ENCODE measurements at places on chromosomes 5 and 9.

DNA sequence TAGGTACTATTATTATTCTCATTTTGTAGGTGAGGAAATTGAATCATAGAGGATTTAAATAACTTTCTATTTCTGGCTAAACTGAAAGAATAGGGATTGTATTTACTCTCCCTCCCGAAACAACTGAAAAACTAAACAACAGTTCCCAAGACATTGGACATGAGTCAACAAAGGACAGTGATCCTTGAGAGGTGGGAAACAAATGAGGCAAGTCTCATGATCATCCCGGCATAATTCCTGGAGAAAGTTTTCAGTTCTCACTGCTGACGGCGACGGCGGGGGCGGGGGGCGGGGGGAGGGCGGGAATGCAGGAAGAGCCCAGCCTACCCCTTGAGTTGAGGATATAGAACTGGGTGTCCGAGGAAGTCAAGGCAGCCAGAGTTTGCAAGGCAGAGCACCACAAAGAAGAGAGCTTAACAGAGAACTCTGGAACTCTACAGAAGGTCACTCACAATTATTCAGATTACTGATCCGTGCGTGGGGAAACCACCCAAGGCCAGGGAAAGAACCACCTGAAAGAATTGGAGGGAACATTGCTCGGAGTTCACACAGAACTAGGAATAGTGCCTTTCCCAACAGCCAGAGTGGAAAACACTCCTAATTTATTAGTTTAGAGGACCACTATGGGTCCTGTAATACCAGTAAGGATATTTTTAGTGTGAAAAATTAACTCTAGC, 27.4 kb upstream of the WHRN start:
- H3K27me3 ChIP-seq = peaks cover 20% of the 10 kb centered on the region
- H3K4me3 ChIP-seq = no peak overlapping the region
- H3K36me3 ChIP-seq = no peaks in the 10 kb centered on the region
- no peaks in the 10 kb centered on the region for H3K4me1 ChIP-seq
- H3K27ac ChIP-seq = no peak overlapping the region

DNA sequence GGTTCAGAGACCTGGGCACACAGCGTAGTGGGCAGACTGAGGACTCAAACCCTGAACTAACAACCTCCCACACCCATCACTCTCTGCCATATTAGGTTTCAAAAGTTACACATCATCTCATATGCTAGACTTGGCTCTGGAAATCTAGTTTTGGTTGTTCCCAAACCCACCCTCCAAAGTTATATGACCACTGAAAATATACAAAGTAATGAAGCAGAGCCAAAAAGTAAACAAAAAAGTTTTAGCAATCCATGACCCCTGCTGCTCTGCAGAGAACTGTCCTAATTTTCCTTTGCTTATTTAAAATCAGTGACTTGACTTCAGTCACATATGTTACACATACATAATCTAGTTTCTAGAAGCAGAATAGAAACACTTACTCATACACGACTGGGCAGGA, 155.6 kb upstream of the TAS2R1 start:
- H3K27ac ChIP-seq = no peak overlapping the region
- H3K27me3 ChIP-seq = no peaks in the 10 kb centered on the region
- no peak for DNase-seq
- H3K36me3 ChIP-seq = no peaks in the 10 kb centered on the region
- H3K4me3 ChIP-seq = no peak overlapping the region

GRCh38 chr5:139470821-139471300, at the start of gene SMIM33:
TSS of gene SMIM33 (plus strand) at chr5:139471004. CDS start at chr5:139471122, 118 bp downstream.
- peaks cover 7% of the 10 kb centered on the region for H3K36me3 ChIP-seq
- no peaks in the 10 kb centered on the region for H3K27me3 ChIP-seq
- no peak for DNase-seq
- peak within 1 kb of the TSS; percentile 84 for H3K4me3 ChIP-seq
- H3K4me1 ChIP-seq = peaks cover 64% of the 10 kb centered on the region
- H3K27ac ChIP-seq = peak within 1 kb of the TSS; percentile 91

DNA sequence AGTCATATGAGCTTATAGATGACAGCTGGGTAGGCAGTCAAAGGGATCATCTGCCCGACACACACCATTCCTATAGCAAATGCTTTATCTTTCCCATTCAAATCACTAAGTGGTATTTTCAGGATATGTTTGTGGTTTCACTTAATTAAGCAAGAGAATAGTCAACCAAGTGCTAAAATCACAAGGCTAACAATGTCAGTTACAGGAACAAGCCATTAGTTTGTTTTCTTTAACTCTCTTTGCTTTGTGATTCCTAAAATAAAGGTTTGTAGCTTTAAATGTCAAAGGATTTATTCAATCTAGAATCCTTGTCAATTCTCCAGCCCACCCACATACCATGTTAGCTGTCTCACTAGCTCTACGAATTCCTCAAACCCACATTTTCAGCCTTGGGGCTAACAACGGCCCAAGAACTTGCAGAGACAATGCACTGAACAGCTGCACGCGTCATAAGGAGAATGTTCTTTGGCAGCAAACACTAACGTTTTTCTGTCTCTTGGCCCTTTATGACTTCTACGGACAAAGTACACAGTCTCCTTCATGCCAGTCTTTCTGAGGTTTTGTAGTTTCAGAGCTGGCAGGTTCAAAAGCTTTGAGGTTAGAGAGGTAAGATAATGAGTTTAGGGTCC, 56.6 kb downstream of the ELAVL2 start:
- H3K36me3 ChIP-seq = no peaks in the 10 kb centered on the region
- H3K4me3 ChIP-seq = no peak overlapping the region
- no peak for DNase-seq
- H3K27me3 ChIP-seq = no peaks in the 10 kb centered on the region
- no peaks in the 10 kb centered on the region for H3K4me1 ChIP-seq
- H3K27ac ChIP-seq = no peak overlapping the region

- no peak overlapping the region for H3K27ac ChIP-seq
- no peak for DNase-seq
- peaks cover 7% of the 10 kb centered on the region for H3K27me3 ChIP-seq
- peaks cover 6% of the 10 kb centered on the region for H3K36me3 ChIP-seq
- peaks cover 60% of the 10 kb centered on the region for H3K4me1 ChIP-seq
- no peak overlapping the region for H3K4me3 ChIP-seq
These were observed 3.8 kb downstream of the TGFBI start for GRCh38 chr5:136032564-136032963.

GRCh38 chr5:81895307-81895706, 76.5 kb upstream of the ATG10 start:
- DNase-seq = no peak
- H3K36me3 ChIP-seq = no peaks in the 10 kb centered on the region
- H3K4me1 ChIP-seq = no peaks in the 10 kb centered on the region

GRCh38 chr5:115458003-115458409, 86.6 kb downstream of the FEM1C start:
- H3K27me3 ChIP-seq = peaks cover 9% of the 10 kb centered on the region
- no peaks in the 10 kb centered on the region for H3K4me1 ChIP-seq
- no peaks in the 10 kb centered on the region for H3K36me3 ChIP-seq
- no peak overlapping the region for H3K27ac ChIP-seq

DNA sequence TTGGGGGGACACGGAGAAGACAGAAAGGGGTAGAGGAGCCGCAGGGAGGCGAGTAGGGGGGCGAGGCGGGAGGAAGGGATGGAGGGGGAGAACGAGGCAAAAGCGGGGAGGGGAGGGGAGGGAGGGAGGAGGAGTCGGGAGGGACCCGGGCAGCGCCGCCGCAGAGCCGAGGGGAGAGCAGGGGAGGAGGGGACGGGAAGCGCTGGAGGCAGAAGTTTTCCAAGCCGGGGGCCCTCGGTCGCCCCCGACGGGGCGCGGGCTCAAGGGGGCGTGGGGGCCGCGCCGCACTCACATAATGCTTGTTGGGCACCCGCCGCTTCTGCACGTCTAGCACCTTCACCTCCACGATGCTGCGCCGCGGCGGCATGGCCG, 353 bp downstream of the SH3PXD2B start:
- no peak overlapping the region for H3K27ac ChIP-seq
- H3K27me3 ChIP-seq = peaks cover 83% of the 10 kb centered on the region
- DNase-seq = no peak
- peaks cover 7% of the 10 kb centered on the region for H3K4me1 ChIP-seq

GRCh38 chr5:15209053-15209762, 290.8 kb upstream of the FBXL7 start:
- H3K36me3 ChIP-seq = no peaks in the 10 kb centered on the region
- no peaks in the 10 kb centered on the region for H3K27me3 ChIP-seq
- DNase-seq = no peak
- H3K4me3 ChIP-seq = no peak overlapping the region

GRCh38 chr5:103849934-103850333, 287.3 kb upstream of the NUDT12 start:
- H3K4me3 ChIP-seq = no peak overlapping the region
- no peak for DNase-seq
- no peaks in the 10 kb centered on the region for H3K27me3 ChIP-seq
- H3K36me3 ChIP-seq = no peaks in the 10 kb centered on the region

DNA sequence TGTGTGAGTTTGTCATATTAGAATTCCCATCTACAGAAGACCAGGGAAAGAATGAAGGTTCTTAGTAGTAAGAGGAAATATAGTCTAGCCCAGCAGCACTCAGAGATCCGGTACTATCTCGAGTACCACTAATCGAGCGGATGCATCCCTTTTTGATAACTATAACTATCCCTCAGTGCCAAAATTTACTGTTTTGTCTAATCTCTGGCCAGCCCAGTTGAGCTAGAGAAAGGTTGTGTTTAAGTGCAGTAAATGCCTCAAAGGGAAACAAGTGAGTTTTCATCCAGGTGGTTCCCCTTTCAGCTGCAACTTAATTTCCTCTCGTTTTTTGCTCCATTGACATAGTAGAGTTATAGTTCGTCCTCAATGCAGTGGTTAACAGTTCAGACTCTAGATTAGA, 146.7 kb downstream of the GPBP1 start:
- no peak overlapping the region for H3K27ac ChIP-seq
- H3K27me3 ChIP-seq = peaks cover 40% of the 10 kb centered on the region
- no peak for DNase-seq
- no peaks in the 10 kb centered on the region for H3K4me1 ChIP-seq
- H3K4me3 ChIP-seq = no peak overlapping the region

- no peak for DNase-seq
- H3K4me1 ChIP-seq = no peaks in the 10 kb centered on the region
- H3K36me3 ChIP-seq = no peaks in the 10 kb centered on the region
These were observed 43.8 kb upstream of the CER1 start for GRCh38 chr9:14766299-14766698.

- H3K27ac ChIP-seq = no peak overlapping the region
- no peaks in the 10 kb centered on the region for H3K27me3 ChIP-seq
- DNase-seq = peak; percentile 79
- H3K4me3 ChIP-seq = no peak overlapping the region
- H3K4me1 ChIP-seq = peaks cover 48% of the 10 kb centered on the region
These were observed 31.6 kb downstream of the TNFSF8 start for GRCh38 chr9:114898741-114899140.

GRCh38 chr5:98927242-98927988, 1.4 kb downstream of the CHD1 start:
- peaks cover 63% of the 10 kb centered on the region for H3K36me3 ChIP-seq
- peak; percentile 41 for DNase-seq
- peak overlapping the region; percentile 98 for H3K27ac ChIP-seq
- peak overlapping the region; percentile 95 for H3K4me3 ChIP-seq

DNA sequence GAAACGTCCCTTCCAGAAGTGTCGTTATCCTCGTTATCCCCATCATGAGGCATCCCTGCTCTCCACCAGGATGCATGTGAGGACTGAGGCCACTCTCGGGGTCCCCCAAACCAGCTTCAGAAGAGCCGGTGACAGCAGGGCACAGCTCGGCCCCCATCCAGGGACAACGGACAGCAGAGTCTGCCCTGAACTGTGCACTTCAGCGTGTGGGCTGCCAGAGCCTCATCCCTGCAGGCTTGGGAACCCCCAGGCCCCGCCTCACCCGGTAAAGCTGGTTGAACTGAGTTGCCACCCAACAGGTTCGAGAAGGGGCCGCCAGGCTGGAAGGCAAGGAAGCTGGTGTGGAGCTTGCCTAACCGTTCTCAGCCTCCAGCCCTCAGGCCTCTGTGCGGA, 710 bp upstream of the CARD9 start:
- H3K27me3 ChIP-seq = no peaks in the 10 kb centered on the region
- no peak overlapping the region for H3K27ac ChIP-seq
- H3K4me3 ChIP-seq = no peak overlapping the region
- no peaks in the 10 kb centered on the region for H3K4me1 ChIP-seq
- H3K36me3 ChIP-seq = peaks cover 2% of the 10 kb centered on the region
- DNase-seq = no peak

DNA sequence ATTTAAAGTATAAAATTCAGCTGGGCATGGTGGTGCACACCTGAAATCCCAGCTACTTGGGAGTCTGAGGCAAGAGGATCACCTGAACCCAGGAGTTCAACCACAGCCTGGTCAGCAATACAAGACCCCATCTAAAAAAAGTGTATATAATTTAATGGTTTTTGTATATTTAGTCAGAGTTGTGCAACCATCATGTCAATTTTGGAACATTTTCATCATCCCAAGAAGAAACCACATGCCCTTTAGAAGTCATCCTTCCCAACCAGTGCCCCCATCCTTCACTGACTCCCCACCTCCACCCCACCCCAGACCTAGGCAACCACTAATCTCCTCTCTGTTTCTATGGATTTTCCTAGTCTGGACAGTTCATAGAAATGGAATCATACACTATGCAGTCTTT, 18.8 kb upstream of the TEK start:
- peaks cover 28% of the 10 kb centered on the region for H3K27me3 ChIP-seq
- no peak overlapping the region for H3K4me3 ChIP-seq
- H3K36me3 ChIP-seq = no peaks in the 10 kb centered on the region
- no peak for DNase-seq

DNA sequence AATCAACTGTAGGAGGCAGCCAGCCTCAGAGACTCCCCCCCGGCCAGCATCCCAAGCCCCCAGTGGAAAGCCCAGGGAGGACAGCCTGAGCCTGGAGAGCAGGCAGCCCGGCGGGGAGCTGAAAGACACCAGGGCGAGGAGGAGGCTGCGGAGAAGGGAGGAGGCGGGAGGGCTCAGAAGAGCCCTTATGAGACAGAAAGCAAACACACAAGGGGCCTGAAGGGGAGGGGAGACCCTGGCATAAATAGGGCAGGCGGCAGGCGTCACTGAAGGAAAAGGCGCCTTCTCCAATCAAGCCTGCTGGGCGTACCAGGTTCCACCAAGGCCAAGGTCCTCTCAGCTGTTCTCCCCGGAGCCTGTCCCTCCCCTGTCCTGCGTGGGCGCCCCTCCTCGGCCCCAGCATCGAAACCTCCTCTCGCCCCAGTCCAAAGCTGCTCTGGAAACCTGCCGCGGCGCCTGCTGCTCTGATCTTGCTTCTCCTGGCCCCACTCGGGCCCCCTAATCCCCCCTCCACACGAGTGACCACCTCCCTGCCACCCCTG, 1.3 kb downstream of the SLC9A3 start:
- H3K27me3 ChIP-seq = peaks cover 53% of the 10 kb centered on the region
- H3K27ac ChIP-seq = no peak overlapping the region
- peaks cover 2% of the 10 kb centered on the region for H3K36me3 ChIP-seq
- peaks cover 11% of the 10 kb centered on the region for H3K4me1 ChIP-seq
- DNase-seq = no peak

GRCh38 chr9:21385131-21385670, at the start of gene IFNA2:
TSS of gene IFNA2 (minus strand) at chr9:21385398. CDS start at chr9:21385329, 69 bp downstream.
- peaks cover 2% of the 10 kb centered on the region for H3K36me3 ChIP-seq
- no peak within 1 kb of the TSS for H3K4me3 ChIP-seq
- H3K4me1 ChIP-seq = peaks cover 5% of the 10 kb centered on the region
- no peak within 1 kb of the TSS for H3K27ac ChIP-seq

DNA sequence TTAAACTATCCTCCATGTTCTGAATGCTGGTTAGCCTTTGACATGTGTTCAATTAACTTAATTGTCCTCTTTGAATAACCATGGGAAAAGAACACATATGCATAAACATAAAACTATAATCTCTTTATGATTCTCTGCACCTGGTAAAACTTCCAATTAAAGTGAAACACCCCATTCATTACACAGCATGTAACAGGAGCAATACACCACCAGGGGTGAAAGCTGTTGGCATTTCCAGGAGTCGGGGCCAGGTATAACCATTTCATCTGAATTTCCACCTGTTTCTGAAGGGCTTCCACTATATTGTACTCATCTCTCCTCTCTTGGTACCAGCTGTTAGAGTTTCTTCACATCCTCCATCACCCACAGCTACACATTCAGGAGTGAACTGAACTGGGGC, 303.8 kb downstream of the EDIL3 start:
- H3K4me1 ChIP-seq = no peaks in the 10 kb centered on the region
- H3K4me3 ChIP-seq = no peak overlapping the region
- no peak for DNase-seq
- no peaks in the 10 kb centered on the region for H3K36me3 ChIP-seq
- H3K27me3 ChIP-seq = no peaks in the 10 kb centered on the region
